ENCODE measurements at places on chromosomes 12 and 14. TPM values are rescaled to one million over a fixed set of nuclear protein-coding genes. Genes with fewer than 3 reads are reported as not detected.

EML5 gene
- total RNA-seq, result 0.51 TPM

SIX1 gene
- 11.3 TPM for total RNA-seq

SMCO2 gene
- not detected for total RNA-seq

HAL gene
- total RNA-seq, result not detected

TMEM63C gene
- total RNA-seq, result 22.3 TPM

KCNK10 gene
- total RNA-seq, result not detected

SELPLG gene
- total RNA-seq, result 0.28 TPM

PPM1H gene
- 0.09 TPM for total RNA-seq

KLHDC1 gene
- total RNA-seq, result 0.14 TPM
